ENCODE measurements at places on chromosomes 12 and 14.

DNA sequence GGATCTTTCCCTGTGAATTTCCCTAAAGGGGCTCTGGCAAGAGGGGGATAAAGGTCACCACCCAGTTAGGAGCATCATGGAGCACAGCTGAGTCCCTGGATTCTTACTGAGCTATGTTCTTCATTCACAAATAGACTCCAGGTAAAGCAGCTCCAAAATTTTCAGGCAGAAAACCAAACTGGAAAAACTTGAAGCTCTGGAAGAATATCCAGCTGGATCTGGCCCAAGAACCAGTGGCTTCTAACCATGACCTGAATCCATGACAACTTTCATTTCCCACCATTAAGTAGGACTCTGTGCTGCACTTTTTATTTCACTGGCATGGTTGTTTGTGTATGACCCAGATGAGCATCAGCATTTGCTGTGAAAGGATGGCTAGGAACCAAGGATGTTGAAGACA, 180.4 kb upstream of the FKBP4 start:
- DNase-seq = no peak

DNA sequence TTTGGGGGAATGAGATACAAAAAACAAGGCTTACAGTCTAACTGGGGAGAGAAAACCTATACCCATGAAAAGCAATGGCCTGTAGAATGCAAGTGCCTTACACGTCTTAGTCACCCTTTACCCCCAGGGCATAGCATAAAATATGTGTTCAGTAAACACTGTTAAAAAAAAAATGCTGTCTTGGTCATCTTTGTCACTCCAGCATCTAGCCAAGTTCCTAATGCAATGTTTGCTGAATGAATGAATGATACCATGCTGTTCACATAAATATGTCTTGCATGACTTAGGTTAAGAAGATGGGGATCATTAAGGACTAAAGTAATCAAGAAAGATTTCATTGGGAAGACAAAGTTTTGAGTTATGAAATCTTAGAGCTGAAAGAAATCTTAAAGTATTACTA, 38.5 kb downstream of the PPP2R5E start:
- DNase-seq = no peak

DNA sequence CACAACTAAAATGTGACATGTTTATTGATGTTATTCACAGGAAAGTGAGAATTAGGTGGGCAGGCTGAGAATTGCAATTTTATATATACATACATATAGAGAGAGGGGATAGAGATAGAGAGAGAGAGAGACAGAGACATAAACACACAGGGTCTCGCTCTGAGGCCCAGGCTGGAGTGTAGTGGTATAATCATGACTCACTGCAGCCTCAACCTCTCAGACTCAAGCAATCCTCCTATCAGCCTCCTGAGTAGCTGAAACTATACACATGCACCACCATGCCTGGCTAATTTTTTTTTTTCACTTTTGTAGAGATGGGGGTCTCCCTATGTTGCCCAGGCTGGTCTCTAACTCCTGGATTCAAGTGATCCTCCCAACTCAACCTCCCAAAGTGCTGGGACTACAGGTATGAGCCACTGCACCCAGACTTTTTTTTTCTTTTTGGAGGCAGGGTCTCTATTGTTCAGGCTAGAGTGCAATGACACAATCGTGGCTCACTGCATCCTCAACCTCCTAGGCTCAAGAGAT, 49.1 kb downstream of the R3HDM2 start:
- DNase-seq = no peak

DNA sequence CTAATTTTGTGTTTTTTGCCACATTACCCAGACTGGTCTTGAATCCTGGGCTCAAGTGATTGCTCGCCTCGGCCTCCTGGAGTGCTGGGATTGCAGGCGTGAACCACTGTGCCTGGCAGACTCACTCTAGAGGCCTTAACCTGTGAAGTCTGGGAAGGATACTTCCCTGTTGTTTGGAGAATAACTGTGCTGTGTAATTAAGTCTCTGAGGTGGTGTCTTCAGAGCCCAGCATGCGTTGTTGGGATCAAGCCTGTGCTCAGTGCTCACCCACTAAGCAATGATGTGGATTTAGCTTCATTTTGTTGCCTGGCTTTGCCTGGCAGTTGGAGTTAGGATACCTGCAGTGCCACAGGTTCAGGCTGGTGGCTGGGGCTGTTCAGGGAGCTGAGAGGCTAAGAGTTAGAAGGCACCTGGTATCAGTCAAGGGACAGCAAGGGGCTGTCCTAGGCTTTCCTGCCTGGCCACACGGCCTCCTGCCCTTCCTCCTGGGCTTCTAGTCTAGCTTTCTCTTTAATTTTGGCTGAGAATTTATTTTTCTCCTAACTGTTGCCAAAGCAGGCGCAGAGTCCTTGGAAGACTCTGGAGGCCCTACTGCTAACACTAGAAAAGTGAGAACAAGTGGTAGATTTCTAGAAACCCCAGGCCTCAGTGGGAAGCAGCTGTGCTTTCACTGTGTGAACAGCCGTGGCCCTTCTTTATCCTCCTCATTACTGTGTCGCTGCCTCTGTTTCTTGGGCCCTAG, 38.5 kb downstream of the EP400 start:
- no peak for DNase-seq

GRCh38 chr14:101948666-101949216, 15.6 kb upstream of the DYNC1H1 start:
- DNase-seq = no peak

All from activated CD8-positive, alpha-beta memory T cell treated with anti-CD3 and anti-CD28 coated beads, Interleukin-2, amount 50 U/mL, for 4 hours (primary cell).